ENCODE measurements at places on chromosomes 4 and X.
A peak's percentile ranks its signal among the peaks of the same experiment; 100 is the strongest.

GRCh38 chr4:109608879-109609278 lies 48.8 kb downstream of the MCUB start:
- DNase-seq = no peak

DNA sequence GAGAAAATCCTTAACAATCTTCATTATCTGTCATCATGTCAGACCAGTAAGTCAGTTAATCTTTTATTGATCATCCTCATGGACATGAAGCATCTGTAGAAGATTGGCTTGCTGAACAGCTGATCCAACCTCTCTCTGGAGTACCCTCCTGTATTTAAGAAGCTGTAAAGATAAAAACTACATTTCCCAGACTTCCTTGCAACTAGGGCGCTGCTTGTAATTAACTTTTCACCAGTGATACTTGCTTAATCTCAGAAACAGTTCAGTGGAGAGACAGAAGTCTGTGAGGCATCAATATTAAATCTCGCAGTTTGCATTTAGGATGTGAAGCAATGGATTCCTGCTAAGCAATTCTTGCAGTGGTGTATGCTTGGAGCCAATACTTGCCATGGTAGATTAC lies 36.0 kb upstream of the SMARCA5 start:
- no peak for DNase-seq

GRCh38 chr4:39922399-39922798 lies 55.3 kb downstream of the PDS5A start:
- DNase-seq = no peak

- DNase-seq = no peak
These were observed 46.6 kb upstream of the DHX15 start for GRCh38 chr4:24630937-24631336.

- no peak for DNase-seq
These were observed 47.0 kb upstream of the SCOC start for GRCh38 chr4:140326395-140326993.

GRCh38 chr4:83217721-83218522 lies 66.7 kb downstream of the COQ2 start:
- DNase-seq = peak; percentile 40

GRCh38 chr4:151674804-151675391 lies 85.9 kb downstream of the GATB start:
- no peak for DNase-seq

- no peak for DNase-seq
These were observed 54.4 kb downstream of the IRF2 start for GRCh38 chr4:184419976-184420375.

Measured in activated T-cell treated with anti-CD3 and anti-CD28 coated beads for 4 hours (primary cell).